CD4-positive, alpha-beta T cell treated with Interleukin-1 beta for 1 hour (primary cell): ENCODE measurements at places on chromosomes 4 and X.

DNA sequence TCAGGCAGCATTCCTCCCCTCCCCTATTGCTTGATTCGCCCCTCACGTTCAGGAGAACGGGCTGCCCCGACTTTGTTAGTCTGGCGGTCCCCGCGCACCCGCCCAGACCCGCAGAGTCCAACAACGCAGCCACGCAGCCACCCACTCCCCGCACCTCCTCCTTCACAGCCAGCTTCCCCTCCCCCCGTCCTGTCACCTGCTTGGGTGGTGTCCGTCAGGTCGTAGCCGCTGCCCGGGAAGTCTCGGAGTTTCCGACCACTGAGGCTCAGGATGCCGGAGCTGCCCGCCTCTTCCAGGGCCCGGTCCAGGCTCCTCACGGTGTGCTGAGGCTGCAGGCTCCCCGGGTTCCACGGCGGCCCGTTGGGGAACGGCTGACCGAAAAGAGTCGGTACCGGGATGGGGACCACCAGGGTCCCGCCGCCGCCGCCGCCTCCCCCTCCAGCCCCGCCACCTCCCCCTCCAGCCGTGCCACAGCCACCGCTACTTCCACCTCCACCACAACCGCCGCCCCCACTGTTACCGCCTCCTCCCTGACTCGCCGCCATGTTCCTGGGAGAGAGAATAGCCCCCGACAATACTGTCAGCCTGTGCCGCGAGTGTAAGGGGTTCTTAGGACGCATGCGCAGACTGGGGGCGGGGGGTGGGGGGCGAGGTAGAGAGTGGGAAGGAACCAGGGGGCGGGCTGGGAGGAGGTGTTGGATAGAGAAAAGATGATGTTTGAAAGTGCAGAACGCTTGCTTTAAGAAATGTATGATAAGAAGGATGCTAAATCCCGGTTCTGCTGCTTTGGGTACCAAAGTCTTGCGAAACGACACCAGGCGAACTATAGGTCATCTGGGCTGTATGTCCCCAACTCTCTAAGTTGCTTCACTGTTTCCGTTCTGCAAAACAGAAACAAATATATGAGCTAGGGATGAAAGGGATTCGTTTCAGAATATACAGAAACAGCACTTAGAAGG is at the start of gene LRCH2:
Gene LRCH2 (minus strand): TSS at position 600 of the 959 bp plus-strand sequence. CDS start 55 bp downstream, at position 545.
- no peak for DNase-seq

GRCh38 chr4:41315862-41316261 is 59.1 kb downstream of the UCHL1 start:
- DNase-seq: no peak

DNA sequence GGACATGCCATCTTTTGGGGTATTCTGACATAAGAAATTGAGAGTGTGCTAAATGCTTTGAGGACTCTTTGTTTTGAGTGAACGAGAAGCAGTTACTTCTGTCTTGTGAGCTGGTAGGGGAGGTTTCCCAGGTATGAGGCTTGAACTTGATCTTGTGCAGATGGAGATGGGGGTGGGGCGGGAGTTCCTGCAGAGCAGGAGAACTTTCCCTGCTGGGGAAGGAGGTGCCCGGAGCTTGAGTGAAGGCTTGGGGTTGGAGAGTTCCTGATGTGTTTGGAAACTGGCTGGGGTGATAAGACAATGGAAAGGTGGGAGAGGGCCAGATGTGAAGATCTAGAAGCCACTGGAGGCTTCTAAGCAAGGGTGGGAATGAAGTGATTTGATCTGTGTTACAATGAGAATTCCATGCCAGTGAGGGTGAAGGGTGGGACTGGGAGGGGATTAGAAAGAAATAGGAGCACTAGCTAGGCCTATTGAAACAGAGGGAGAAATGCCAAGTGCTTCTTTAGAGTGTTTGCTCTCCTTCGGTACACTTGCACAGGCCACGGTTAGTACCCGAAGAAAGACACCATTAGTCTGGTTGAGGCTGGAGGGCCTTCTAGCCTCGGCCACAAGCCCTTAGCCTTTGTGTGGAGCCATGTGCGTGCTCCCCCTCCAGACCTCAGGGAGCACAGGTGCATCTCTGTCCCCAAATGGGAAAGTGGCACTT is 103.5 kb upstream of the STOX2 start:
- no peak for DNase-seq

DNA sequence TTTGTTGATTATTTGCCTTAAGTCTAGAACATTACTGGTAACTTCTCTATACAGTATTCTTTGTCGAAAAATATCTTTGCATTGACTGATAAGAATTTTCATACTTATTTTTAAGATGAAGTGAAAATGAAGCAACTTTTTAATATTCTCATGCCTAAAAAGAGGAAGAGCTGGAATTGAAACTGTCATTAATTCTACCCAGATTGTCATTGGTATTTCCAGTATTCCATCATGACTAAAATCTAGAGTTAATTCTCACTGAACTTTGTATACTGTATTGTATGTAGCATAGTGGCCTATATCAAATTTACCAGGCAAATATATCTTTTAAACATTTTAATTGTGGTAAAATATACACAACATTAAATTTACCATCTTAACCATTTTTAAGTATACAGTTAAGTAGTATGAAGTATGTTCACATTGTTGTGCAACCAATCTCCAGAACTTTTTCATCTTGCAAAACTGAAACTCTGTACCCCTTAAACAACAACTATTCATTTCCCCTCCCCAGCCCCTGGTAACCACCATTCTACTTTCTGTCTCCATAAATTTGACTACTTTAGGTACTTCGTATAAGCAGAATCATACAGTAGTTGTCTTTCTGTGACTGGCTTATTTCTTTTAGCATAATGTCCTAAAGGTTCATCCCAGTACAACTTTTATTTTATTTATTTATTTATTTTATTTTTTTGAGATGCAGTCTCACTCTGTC is 24.3 kb upstream of the ZNF41 start:
- no peak for DNase-seq

DNA sequence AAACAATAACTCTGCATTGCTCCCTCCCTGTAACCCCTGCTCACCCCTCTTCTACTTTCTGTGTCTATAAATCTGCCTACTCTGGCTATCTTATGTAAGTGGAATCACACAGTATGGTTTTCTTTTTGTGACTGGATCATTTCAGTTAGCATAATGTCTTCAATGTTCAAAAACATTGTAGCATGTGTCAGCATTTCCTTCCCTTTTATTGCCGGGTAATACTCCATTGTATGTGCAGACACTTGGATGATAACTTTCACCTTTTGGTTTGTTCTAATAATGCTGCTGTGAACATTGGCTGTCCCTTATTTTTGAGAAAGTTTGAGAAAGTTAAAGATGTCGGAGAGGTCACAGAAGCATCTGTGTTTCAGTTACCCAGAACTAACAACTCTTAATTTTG is 60.6 kb upstream of the TLR2 start:
- DNase-seq: no peak

DNA sequence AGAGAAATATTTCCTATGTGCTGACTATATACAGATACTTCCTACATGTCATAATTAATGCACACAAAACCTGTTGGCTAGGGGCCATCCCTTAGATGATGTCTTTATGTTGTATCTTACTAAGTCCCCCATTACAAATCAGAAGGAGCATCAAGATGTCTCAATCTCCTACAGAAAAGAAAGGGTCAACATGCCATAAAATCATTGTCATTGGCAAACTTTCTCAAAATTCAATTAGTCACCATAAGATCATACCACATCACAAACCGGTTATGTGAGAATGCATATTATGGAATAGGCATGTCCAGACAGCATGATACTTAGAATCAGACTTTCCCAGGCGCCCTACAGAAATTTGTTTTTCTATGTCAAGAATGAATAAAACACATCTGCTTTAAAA is 175.2 kb upstream of the TET2 start:
- no peak for DNase-seq
